ENCODE measurements at places on chromosomes 1 and 21. TPM values are rescaled to one million over a fixed set of nuclear protein-coding genes. Genes with fewer than 3 reads are reported as not detected.

DNA sequence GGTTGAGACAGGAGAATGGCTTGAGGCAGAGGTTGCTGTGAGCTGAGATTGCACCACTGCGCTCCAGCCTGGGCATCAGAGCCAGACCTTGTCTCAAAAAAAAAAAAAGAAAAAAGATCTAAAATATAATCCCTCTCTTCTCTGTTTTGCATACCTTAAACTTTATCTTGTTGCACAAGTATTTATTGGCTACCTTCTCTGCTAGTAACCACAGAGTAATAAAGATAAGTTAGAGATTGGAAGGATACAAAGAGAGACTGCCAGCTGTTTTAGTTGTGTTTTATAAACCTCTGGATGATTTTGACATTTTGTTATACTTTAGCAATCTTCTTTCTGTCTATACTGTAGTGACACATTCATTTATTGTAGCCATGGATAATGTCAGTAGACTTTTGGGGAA lies 27.7 kb downstream of the AGO3 start:
- DNase-seq: no peak

GRCh38 chr1:147753081-147753480 lies 7.3 kb downstream of the GJA5 start:
- peak; percentile 43 for DNase-seq

- no peak for DNase-seq
Measured at GRCh38 chr1:156958247-156958714, 37.8 kb downstream of the LRRC71 start.

The SPRR2F gene
- 5.1 TPM for total RNA-seq

The EPRS1 gene
- 39.1 TPM for total RNA-seq

The SORT1 gene
- total RNA-seq: 25.9 TPM

The EVA1C gene
- 0.81 TPM for total RNA-seq

The SPRR1B gene
- total RNA-seq: not detected

The SPRR4 gene
- total RNA-seq: not detected

All from cardiac muscle cell (in vitro differentiated cells and primary cell).